ENCODE measurements at places on chromosomes 13 and 19.
A peak's percentile ranks its signal among the peaks of the same experiment; 100 is the strongest.

DNA sequence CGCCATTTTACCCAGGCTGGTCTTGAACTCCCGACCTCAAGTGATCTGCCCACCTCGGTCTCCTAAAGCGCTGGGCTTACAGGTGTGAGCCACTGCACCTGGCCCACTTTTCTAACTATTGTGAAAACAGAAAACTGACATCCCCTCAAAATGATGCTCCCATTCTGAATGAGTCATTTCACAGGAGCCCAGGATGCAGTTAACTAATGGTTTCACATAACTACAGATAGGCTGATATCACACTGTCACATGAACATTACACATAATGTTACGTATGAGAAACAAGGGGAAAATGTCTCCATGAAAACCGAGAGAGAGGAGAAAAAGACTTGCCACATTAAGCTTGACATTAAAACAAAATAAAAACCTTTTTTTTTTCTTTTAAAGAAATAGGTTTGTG, 37.5 kb downstream of the N4BP2L2 start:
- no peak for DNase-seq

DNA sequence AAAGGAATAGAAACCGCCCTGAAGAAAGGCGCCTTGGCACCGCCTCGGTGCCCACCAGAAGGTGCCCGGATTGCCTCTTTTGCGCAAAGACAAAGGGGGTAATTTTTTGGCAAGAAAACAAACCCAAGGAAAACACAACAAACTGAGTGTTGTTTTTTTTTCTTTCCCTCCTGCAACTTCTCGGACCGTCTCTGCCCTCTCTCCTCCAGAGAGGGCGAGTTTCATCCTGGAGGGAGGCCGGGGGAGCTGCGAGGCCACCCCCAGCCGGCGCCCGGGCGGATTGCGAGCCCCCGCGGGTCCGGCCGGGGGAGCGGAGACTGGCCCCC, 2.3 kb downstream of the ZNF536 start:
- DNase-seq: no peak

- peak; percentile 14 for DNase-seq
These were observed 831 bp upstream of the CBARP start for GRCh38 chr19:1238369-1239303.

DNA sequence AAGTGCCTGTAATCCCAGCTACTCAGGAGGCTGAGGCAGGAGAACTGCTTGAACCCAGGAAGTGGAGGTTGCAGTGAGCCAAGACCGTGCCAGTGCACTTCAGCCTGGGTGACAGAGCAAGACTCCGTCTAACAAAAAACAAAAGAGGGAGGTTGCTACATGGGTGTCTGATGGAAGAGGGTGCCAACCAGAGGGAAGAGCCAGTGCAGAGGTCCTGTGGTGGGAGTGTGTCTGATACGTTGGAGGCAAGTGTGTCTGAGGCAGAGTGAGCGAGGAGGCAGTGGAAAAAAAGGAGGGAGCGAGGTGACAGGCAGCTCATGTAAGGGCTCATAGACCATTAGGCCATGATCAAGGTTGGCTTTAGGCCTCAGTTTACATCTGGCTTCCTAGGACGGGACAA, 6.8 kb downstream of the PDE4A start:
- DNase-seq: no peak

GRCh38 chr13:98147521-98147920, 4.6 kb downstream of the FARP1 start:
- no peak for DNase-seq

- DNase-seq: no peak
These were observed 3.4 kb downstream of the C3 start for GRCh38 chr19:6717036-6717435.

- DNase-seq: no peak
These were observed 4.9 kb upstream of the SGCG start for GRCh38 chr13:23175920-23176319.

DNA sequence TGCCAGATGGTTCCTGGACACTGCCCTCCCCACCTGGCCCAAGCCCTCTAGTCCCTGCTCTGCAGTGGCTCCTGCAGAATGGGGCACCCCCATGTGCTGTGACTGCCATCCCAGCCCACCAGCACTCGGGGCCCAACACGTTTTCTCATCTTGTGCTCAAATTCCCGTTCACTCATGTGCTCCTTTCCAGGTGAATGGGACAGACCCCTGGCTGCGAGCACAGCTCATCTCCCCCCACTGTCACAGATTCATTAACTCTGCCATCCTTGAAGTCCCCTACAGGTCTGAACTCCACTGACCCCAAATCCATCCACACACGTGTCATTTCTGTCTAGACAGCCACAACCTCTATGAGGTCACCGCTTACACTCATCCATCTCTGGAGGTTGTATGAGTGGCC, 23.6 kb downstream of the TUBA3C start:
- no peak for DNase-seq

GRCh38 chr13:72390909-72391308, 336.5 kb downstream of the MZT1 start:
- DNase-seq: no peak

DNA sequence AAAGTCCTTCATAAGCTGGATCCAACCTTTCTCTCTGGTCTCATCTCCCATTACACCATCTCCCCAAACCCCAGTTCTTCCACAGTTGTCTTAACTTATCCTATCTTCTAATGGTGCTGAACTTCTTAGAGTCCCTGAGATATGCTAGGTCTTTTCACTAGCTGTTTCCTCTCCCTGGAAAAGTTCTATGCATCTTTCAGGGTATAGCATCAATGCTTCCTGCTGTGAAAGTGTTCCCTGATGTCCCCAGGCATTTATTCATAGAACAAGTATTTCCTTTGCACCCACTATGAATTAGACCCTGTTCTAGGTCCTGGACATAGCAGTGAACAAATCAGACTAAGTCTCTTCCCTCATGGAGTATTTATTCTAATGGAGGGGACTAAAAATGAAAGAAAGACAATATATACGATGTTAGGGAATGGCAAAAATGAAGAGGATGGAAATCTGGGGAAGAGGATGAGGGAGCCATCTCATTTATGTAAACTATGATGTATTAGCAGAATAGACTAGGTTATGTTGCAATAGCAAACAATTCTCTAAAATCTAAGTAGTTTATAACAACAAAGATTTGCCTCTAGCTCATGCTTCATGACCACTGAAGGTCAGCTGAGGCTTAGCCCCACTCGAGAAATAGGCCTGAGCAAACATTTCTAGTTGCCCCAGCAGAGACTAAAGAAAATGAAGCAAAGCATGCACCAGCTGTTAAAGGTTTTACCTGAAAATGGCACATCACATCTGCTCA, 120.0 kb downstream of the CYSLTR2 start:
- no peak for DNase-seq

- DNase-seq: no peak
These were observed 440.9 kb upstream of the KLF12 start for GRCh38 chr13:74574964-74575728.

DNA sequence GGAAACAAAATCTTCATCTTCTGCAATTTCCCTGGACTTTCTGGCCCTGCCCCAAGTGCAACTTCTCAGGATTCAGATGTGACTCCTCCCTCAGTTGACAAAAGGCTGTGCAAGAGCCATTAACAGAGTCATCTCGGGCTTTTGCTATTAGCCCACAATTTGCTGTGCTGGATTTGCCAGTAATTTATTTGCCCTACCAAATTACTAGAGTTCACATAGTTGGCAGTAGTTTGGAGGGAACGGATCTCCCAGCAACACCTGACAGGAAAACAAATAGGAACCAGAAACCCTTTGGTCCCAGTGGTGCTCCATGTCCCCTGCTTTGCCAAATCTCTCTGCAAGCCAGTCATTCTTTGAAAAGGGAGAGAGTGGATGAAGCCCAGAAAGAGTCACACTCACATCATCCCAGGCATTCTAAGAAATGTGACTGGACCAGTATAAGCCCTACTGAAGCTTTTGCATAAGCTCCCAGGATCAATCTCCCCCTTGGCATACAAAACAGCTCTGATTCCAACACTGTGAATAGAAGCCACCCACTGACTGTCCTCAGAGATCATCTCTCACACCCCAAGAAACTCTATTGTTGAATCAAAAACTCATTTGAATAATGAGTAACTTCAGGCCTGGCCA, 350.1 kb upstream of the NBEA start:
- no peak for DNase-seq

All from CD4-positive, alpha-beta T cell treated with Interleukin-17A for 1 hour (primary cell).